ENCODE measurements at places on chromosomes 4 and X.
A peak's percentile ranks its signal among the peaks of the same experiment; 100 is the strongest.

GRCh38 chr4:11228530-11228929 is 200.2 kb downstream of the HS3ST1 start:
- no peak for DNase-seq

DNA sequence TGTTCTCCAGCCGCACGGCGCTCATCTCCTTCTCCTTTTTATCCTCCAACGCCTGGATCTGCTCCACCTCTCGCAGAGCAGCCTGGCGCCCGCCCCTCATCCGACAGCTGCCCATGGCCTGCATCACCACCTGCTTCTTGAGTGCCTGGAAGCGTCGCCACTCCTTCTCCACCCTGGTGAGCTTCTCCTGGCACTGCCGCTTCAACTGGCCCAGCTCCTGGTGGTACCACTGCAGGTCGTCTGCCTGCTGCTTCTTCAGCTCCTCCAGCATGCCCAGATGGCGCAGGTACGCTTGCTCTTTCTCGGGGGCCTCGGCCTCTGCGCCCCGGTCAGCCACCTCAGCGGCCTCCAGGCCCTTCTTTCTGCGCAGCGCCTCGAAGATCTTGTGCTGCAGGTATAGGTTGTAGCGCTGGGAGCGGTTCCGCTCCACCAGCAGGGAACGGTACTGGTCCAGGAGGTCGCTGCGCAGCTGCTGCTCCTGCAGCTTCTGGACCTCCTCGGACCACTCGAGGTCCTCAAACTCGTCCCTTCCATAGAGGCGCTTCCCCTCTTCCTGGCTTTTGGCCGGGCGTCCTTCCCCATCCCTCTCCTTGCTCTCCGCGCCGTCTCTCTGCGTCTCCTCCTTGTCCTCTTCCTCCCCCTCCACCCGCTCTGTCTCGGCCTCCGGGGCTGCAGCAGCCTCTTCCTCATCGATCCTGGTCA is 1.2 kb upstream of the TADA2B start:
- DNase-seq = no peak

GRCh38 chr4:83216959-83217683 is 67.5 kb downstream of the COQ2 start:
- DNase-seq = no peak

DNA sequence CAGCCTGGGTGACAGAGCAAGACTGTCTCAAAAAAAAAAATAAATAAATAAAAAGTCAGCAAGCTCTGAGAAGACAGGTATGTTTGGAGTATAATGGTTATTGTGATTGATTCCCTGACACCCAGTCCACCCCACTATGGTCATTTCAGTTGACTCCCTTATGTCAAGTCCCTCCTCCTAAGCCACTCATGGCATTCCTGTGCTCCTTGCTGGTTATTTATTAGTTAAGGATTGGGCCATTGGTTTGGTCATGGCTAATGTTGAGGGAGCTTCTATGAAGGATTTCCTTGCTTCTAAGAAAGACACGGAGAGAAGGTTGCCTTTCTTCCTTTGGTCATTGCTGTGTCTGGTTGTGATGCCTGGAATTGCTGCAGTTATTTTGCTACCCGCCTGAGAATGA is 140.1 kb downstream of the UCHL1 start:
- no peak for DNase-seq

- no peak for DNase-seq
These were observed 1496.8 kb downstream of the RPA4 start for GRCh38 chrX:98380556-98380955.

GRCh38 chrX:103214870-103215424 is at the start of gene BEX4:
Gene BEX4, plus strand, starts transcription at chrX:103215108. Its CDS starts 1,046 bp downstream, at chrX:103216154.
- peak; percentile 82 for DNase-seq

DNA sequence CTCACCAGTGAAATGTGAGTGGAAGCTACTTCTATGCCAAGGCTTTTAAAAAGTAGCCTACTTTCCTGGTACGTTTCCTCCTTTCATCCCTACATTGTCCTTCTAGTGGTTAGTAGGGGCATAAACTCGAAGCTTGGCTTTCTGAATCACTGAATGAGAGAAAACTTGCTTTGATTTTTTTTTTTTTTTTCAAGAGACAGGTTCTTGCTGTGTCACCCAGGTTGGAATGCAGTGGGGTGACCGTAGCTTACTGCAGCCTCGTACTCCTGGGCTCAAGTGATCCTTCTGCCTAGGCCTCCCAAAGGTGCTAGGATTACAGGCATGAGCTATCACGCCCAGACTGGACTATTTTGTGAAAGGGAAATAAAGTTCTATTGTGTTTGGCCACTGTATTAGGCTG is 89.1 kb upstream of the IGFBP7 start:
- DNase-seq = no peak

DNA sequence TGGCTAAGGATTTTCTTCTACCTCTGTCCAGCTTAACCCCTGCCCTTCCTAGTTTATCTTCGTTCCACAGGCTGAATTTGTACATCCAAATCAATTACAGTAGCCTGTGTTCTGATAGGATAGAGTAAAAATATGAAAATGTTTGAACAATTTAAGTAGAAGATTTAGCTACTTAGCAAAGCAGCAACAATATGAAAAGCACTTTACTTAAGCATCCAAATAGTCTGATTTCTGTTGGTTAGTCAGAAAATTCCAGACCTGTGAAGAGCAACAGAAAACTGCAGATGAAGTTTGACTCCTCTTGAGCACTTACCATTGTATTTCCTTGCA is 2.0 kb downstream of the ARSJ start:
- DNase-seq = no peak

- no peak for DNase-seq
These were observed 221.2 kb downstream of the KLHL13 start for GRCh38 chrX:117895418-117895817.

DNA sequence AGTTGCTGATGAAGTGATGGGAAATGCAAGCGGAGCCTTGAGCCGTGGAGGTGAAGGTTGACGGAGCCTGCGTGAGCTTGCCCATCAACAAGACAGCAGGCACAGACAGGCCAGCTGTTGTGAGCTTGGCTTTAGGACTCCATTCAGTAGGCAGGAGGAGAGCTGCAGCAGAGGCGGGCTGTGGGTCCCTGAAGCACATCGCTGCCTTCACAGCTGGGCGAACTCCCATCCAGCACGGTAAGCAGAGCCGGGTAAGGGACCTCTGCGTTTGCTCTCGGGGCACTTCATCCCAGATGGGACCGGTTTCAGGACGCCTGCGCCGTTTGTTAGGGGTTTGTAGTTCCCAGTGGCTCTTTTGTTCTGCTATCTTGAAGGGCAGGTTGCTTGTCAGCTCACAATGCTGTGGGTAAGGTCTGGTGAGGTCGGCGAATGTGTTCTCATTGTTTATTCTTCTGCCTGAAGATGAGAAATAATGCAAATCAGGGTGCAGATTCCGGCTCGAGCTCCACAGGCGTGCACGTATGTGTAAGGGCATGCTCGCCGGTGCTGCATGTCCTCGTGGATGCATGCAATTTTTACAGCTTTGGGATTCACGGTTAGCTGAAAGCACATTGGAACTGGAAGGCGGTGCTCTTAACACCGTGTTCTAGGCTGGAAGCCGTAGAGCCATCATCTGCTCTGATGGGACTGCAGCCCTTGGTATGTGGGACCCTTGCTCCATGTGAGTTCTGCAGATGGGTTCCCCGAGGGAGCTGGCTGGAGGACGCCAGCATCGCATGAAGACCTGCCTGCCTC is 54.6 kb upstream of the CLDN34 start:
- DNase-seq = no peak

DNA sequence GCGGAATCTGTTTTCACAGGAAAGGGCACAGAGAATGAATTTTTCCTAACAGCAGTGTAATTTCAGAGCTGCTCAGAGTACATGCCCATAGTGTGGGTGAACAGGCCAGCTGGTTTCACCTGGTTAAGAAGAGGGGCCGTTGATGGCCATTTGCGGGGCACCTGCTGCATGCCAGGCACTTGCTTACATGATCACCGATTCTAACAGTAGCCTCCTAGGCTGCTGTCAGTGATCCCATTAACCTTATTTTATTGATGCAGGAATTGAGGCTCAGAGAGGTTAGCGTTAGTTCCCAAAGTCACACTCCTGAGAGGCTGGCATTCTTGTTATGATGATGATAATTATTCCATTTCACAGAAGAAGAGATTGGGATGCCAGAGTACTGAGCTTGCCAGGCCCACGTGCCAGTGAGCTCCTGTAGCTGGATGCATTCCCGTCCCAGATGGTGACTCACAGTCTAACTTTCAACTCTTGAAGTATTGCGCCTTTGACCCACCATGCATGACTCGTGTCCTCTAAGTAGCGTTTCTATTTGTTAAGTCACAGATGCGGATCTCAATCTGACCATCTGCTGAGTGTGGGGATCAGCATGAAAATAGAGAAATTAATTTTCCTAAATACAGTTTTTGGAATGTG is 76.5 kb downstream of the PSAPL1 start:
- DNase-seq = peak; percentile 58

GRCh38 chrX:31012509-31013025 is 59.3 kb downstream of the FTHL17 start:
- no peak for DNase-seq

- no peak for DNase-seq
These were observed 643 bp downstream of the FHL1 start for GRCh38 chrX:136147976-136148375.

- no peak for DNase-seq
These were observed 29.6 kb upstream of the MBNL3 start for GRCh38 chrX:132518401-132518800.

GRCh38 chrX:6005856-6006255 is 222.8 kb downstream of the NLGN4X start:
- no peak for DNase-seq

GRCh38 chr4:127352220-127353113 is 280.3 kb upstream of the INTU start:
- DNase-seq = no peak

DNA sequence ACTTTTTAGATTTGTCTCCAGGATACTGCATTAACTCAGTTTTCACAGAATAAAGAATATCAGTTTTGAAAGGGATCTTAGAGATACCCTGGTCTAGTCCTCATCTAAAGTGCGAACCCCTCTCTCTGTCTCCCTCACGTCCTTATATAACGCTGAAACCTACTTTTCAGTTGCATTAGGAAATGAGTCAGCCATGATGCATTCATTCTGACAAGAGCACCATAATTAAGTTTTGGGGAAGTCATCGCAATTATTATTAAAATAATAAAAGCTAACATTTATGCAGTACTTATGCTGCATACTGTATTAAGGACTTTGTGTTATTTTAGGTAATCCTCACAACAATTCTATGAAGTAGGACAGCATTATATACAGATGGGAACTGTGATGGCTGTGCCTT is 116.1 kb downstream of the REELD1 start:
- no peak for DNase-seq

All from left ventricle myocardium inferior (tissue), 1 donor.